ENCODE measurements at places on chromosomes 4 and X.

GRCh38 chrX:8345473-8345872, 119.2 kb upstream of the VCX3B start:
- no peaks in the 10 kb centered on the region for H3K4me1 ChIP-seq
- H3K4me3 ChIP-seq = no peak overlapping the region
- no peaks in the 10 kb centered on the region for H3K36me3 ChIP-seq
- H3K27ac ChIP-seq = no peak overlapping the region
- DNase-seq = no peak

GRCh38 chrX:103539695-103540094, 20.4 kb upstream of the RAB40A start:
- H3K36me3 ChIP-seq = no peaks in the 10 kb centered on the region
- H3K27ac ChIP-seq = no peak overlapping the region
- H3K4me1 ChIP-seq = no peaks in the 10 kb centered on the region
- no peak for DNase-seq
- H3K4me3 ChIP-seq = no peak overlapping the region

DNA sequence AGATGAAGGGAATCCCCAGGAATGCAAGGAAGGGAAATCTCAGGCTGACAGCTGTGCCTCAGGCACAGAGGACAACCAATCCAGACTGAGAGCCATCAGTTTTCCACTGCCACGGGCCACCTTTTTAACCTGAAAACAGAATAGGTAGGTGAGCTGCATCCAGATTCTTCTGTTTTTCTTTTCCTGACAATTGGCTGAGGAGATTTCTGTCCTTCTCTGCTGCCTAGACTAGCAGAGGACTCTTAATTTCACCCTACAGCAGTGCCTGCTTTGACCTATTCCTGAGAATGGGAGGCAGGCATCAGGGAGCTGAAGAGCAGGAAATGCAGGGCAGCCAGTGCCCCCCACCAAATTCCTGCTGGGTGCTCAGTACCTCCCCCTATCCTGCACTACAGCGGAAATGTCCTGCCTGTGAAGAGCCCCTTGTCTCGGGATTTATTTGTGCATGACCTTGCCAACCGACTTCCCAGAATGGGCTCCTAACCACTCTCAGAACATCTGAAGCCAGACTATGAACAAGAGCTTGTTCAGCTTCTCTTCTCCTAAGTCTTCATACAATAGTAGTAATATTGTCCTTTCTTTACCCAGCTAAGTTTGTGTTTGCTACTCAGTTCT, 65.1 kb downstream of the CASK start:
- no peak overlapping the region for H3K4me3 ChIP-seq
- H3K27me3 ChIP-seq = no peaks in the 10 kb centered on the region
- H3K4me1 ChIP-seq = no peaks in the 10 kb centered on the region
- no peak for DNase-seq
- no peak overlapping the region for H3K27ac ChIP-seq
- H3K36me3 ChIP-seq = no peaks in the 10 kb centered on the region

- H3K27me3 ChIP-seq = no peaks in the 10 kb centered on the region
- no peaks in the 10 kb centered on the region for H3K4me1 ChIP-seq
- H3K4me3 ChIP-seq = no peak overlapping the region
- peak; percentile 0 for DNase-seq
Measured at GRCh38 chrX:25968920-25969319, 169.2 kb upstream of the MAGEB18 start.

GRCh38 chrX:13309631-13310030, 10.2 kb downstream of the ATXN3L start:
- no peaks in the 10 kb centered on the region for H3K4me1 ChIP-seq
- H3K4me3 ChIP-seq = no peak overlapping the region
- no peak for DNase-seq
- no peak overlapping the region for H3K27ac ChIP-seq
- H3K27me3 ChIP-seq = no peaks in the 10 kb centered on the region

Measured in fibroblast of lung (primary cell).